ENCODE measurements at places on chromosomes 1 and 21.

GRCh38 chr1:156502894-156503697 is 2.5 kb upstream of the MEF2D start:
- DNase-seq = no peak

- no peak for DNase-seq
Observed at GRCh38 chr1:67339623-67340343, 32.1 kb downstream of the IL12RB2 start.

DNA sequence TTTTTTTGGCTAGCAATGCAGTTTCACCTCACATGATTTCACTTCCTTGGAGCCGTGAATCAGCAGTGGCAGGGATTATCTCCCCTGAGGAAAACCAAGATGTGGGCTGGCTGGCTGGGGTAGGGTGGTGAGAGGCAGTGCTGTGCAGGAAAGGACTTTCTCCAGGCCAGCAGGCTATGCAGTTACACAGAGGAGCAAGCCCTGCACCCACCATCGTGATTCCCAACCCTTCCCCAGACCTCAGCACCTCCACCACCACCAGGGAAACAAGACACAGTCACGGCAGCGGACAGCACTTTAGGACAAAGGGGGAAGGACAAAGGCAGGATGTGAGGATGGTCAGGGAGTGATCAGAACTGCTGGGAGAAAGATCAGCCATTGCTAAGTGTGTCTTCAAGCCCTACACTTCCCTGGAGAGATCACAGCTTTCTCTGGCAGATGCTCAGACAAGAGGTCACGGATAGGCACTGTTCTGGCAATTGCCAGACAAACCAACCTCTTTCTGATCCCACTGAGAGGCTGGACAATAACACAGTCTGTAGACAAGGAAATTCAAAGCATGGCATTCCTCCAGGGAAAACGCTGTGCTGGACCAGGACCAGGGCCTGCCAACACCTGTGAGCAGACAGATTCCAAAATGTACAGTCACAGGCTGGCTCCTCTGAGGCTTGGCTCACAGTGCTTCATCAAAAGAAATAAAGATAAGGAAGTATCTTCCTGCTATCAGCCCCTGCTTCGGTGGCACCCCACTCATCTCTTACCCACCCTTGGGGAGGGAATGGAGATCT is 509.4 kb downstream of the SMYD3 start:
- no peak for DNase-seq

DNA sequence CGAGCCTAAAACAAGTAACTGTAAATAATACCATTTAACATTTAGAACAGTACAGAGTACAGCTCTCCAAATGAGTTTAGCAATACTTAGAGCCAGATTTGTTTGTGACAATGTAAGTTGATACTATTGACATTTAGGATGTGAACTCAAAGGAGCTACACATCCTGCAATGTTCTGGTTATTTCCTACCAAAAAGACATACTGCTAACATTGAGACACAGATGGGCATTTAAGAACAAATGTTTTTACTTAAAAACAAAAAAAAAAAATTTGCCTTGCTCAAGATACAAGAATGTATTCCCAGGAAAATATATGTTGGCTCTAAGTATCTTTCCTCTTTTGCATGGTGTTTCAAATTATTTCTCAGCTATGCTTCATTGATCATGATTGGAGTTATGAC is 1464.8 kb upstream of the PRMT6 start:
- DNase-seq = no peak

DNA sequence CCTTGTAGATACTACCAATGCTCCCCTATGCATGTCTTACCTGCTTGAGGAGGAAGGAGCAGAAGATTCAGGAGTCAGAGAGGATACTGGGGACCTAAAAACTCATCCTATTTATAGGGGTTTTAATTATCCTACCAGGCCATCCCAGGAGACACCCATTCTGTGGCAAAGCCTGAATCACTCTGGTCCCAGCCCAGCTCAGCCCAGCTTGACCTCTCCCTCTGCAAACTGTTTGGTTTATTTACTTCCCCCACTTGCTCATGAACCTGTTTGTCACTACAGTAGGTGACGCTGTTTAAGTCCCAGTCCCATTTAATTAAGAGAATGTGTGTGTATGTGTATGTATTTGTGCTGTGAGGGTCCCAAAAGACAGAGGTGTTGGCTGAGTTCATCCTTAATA is at the start of gene RPTN:
Gene RPTN, minus strand, starts transcription at position 85 of the 400 bp plus-strand sequence. CDS start 1,339 bp downstream, outside the sequence.
- DNase-seq = no peak

GRCh38 chr1:160641323-160642280 is 5.2 kb downstream of the SLAMF1 start:
- no peak for DNase-seq

- no peak for DNase-seq
Observed at GRCh38 chr21:29074007-29074376, 544 bp upstream of the CCT8 start.

DNA sequence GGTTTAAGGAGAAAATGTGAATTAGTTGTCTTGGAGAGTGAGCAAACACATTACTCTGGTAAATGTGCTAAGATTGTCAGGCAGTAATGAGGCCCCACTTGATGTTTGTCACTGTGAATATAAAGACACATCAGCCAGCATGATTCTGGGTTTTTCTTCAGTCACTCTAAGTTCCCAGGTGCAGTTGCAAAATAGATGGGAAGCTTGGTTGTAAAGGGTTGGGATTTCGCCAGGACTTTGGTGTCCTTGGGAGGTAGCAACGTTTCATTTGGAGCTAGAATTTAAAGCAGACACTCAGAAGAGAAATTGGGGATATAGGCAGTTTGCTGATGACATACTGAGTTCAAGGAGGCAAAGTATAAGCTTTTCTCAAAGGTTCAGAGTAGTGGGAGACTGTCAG is 154.3 kb downstream of the MAST2 start:
- DNase-seq = no peak

DNA sequence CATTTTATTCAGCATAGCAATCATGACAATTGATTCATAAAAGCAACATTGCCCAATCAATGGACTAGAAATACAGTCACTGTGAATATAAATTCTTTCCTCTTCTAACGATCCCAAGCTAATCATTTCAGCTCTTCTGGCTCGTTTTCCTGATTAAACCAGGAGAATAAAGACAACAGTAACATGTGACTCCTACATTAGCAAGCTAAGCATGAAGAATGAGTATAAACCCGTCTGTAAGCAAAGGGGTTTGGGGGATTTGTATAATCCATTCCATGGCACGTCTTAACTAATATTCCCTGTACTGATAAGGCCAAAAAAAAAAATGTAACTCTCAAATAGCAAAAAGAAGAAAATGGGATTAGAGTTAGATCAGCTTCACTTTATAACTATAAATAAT is 21.6 kb downstream of the IRF2BP2 start:
- DNase-seq = no peak

DNA sequence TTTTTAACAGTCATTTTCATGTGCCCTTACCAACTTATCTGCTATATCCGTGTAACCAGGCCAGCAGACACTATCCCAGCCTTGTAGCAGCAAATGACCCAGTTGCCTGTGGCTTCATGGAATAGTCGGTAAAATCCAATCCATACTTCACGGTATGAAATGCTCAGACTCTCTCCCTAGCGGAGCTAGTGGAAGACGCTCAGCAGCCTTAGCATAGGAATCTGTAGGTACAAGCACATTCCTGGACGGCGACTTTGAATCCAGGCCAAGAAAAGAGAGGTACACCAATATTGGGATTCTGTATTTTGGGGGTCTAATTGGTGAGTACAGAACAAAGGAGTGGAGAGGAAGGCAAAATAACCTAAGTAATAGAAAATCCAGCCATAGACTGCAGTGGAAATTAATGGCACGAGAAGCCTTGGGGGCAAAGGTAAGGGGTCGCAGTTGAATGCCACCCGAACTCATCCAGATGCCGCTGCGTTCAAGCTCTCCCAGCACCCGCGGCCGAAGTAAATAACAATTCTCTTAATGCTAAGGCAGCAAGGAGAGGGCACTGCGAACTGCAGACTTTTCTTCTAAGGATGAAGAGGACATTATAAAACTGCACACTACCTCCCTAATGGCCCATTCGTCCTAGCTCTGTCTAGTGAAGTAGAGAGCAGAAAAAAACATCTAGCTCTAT is 17.7 kb upstream of the TBX15 start:
- DNase-seq = no peak

GRCh38 chr1:16352842-16353535 is 709 bp upstream of the FBXO42 start:
- no peak for DNase-seq

- peak; percentile 48 for DNase-seq
Observed at GRCh38 chr1:212158912-212159796, 123.6 kb downstream of the DTL start.

GRCh38 chr1:239308701-239309333 is 77.6 kb upstream of the CHRM3 start:
- DNase-seq = no peak

DNA sequence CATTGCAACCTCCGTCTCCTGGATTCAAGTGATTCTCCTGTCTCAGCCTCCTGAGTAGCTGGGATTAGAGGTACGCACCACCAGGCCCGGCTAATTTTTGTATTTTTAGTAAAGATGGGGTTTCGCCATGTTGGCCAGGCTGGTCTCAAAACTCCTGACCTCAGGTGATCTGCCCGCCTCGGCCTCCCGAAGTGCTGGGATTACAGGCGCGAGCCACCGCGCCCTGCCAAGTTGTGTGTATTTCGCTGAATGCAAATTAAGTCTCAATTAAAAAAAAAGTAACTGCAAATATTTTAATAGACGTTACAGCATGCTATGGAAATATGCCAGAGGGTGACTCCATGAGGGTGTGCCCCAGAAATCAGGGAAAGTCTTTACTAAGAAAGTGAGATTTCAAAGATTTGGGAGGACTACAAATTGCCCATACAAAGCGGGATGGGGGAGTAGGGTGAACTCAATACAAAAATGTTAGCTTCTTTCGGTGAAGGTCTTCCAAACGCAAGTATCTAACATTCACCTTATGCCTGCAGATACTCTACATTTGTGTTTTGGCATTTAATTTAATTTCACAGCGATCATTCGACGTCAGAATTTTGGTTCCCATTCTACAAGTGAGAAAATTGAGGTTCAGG is 85.6 kb downstream of the NKAIN1 start:
- no peak for DNase-seq

- DNase-seq = no peak
Observed at GRCh38 chr1:216416488-216416887, 6.8 kb downstream of the USH2A start.

GRCh38 chr1:165960881-165961280 is 133.5 kb downstream of the UCK2 start:
- DNase-seq = no peak

- DNase-seq = no peak
Observed at GRCh38 chr1:94988356-94988755, 61.4 kb upstream of the CNN3 start.

DNA sequence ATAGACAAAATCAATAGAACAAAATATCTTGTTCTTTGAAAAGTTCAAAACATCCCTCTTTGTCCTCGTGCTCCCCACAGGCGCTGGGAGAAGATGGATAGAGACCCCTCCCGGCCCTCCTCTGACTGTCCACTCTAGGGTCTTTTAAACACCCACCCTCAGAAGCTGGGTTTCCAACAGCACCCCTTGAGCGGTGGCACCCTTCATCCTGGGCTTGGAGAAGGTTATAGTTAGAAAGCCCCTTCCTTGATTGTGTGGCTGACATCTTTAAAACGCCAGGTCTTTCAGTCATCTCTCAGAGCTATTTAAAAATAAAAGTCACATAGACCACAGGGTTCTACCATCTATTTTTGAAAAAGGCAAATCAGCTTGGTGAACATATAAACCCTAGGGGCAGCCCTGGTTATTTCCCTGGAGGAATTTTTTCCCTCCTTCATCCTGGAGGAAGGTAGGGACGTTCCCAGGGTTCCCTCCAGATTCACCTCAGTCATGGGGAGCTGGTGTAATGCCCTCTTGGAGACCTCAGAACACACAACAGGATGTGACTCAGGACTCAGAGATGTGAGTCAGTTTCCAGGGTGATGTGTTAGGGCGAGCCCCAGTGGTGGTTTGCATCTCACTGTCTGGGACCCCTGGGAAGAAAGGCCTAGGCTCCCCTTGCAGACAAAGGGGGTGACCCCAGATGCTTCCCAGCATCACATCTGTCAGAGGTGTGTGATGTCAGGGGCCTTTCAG is 138.5 kb downstream of the CLIC6 start:
- DNase-seq = no peak

- no peak for DNase-seq
Observed at GRCh38 chr1:3593334-3593733, 18.0 kb downstream of the MEGF6 start.

DNA sequence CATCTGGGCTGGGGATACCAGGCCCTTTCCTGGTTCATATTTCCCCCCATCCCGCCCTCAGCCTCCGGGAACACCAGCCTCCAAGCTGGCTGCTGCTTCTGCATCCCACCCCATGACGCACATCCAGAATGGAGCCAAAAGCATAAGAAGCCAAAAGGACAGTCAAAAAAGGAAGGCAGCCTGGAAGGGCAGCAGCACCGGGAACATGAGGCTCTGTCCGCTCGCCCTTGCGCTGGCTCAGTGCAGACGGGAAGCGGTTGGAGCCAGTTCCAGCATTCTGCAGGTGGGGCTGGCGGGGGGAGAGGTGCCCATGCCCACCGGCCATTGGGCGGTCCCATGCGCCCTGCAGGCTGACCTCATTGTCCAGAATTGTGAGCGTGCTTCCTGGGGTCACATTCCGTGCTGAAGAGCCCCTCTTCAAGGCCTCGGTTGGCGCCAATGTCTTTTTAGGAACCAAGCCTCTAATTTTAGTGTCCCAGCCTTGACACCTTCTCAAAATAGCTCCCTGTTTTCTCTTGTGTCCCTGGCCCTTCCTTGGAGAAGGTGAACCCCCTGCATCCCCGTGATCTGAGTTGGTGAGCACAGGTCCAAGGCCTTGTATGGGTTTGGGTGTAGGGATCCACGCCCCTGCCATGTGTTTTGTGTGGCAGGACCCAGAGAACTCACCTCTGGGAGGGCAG is 28.4 kb upstream of the NPPB start:
- no peak for DNase-seq

GRCh38 chr1:159918352-159919200 is 6.7 kb downstream of the TAGLN2 start:
- DNase-seq = no peak

- DNase-seq = no peak
Observed at GRCh38 chr21:45525910-45526306, 16.3 kb downstream of the SLC19A1 start.

DNA sequence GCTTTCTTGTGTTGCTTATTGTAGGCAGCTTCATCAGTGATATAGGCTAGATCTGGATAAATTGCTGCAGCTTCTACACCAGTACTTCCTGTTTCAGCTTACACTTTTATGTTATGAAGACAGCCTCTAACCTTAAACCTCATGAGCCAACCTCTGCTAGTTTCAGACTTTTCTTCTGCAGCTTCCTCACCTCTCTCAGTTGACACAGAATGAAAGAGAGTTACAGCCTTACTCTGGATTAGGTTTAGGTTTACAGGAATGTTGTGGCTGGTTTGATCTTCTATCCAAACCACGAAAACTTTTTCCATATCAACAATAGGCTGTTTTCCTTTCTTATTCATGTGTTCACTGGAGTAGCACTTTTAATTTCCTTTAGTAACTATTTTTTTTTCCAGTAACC is 76.9 kb upstream of the RNPC3 start:
- no peak for DNase-seq

Data from HepG2 (cell line).